ENCODE measurements at places on chromosomes 4 and X. TPM values are rescaled to one million over a fixed set of nuclear protein-coding genes. Genes with fewer than 3 reads are reported as not detected.
A peak's percentile ranks its signal among the peaks of the same experiment; 100 is the strongest.

- DNase-seq = no peak
- H3K4me1 ChIP-seq = no peaks in the 10 kb centered on the region
- H3K27ac ChIP-seq = no peak overlapping the region
- no peak overlapping the region for H3K4me3 ChIP-seq
- peaks cover 1% of the 10 kb centered on the region for H3K27me3 ChIP-seq
These were observed 84.1 kb downstream of the NHS start for GRCh38 chrX:17459008-17459611.

GRCh38 chrX:131840799-131841495 is 182.2 kb upstream of the STK26 start:
- DNase-seq = no peak
- no peaks in the 10 kb centered on the region for H3K27me3 ChIP-seq
- peaks cover 23% of the 10 kb centered on the region for H3K4me1 ChIP-seq

DNA sequence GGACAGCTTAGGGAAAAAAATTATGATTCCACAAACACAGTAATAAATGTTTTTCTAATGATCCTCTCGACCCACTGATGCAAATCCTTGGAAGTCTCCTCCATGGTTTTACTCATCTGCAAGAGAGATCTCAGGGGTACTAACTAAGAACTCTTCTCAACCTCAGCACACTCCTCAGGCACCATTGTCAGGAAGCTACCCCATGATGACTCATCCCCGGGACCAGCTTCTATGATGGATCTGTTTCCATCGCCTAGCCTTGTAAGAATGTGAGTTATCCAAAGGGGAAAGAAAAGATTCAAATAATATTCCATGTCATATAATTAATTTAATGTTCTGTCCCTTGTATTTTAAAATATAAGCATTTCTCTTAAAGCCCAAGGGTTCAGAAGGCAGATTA is 816.1 kb upstream of the IGFBP7 start:
- no peaks in the 10 kb centered on the region for H3K36me3 ChIP-seq
- no peaks in the 10 kb centered on the region for H3K27me3 ChIP-seq
- H3K4me3 ChIP-seq = no peak overlapping the region

GRCh38 chr4:84804136-84804535 is 162.4 kb downstream of the WDFY3 start:
- H3K36me3 ChIP-seq = peaks cover 38% of the 10 kb centered on the region
- H3K27me3 ChIP-seq = no peaks in the 10 kb centered on the region
- no peak for DNase-seq
- H3K4me1 ChIP-seq = no peaks in the 10 kb centered on the region

- H3K4me1 ChIP-seq = no peaks in the 10 kb centered on the region
- no peaks in the 10 kb centered on the region for H3K36me3 ChIP-seq
- H3K4me3 ChIP-seq = no peak overlapping the region
These were observed 102.1 kb downstream of the CPZ start for GRCh38 chr4:8694651-8695151.

DNA sequence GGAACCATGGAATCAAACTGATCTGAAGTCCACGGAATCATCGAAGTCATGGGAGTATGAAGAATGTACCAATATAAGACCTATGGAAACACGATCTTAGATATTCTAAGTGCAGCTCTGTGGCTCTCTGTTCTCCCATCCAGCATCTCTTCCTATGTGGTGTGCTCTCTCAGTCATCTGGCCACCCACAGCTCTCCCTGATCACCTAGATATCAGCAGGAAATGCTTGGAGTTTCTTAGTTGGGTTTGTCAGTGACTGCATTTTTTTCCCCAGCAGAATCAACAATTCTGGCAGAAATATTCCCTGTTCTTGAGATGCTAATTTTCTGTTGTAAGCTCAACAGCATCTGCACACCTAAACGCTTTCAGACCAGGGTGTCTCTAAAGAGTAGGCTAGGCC is 94.1 kb downstream of the GC start:
- no peaks in the 10 kb centered on the region for H3K36me3 ChIP-seq
- no peak overlapping the region for H3K4me3 ChIP-seq
- H3K27me3 ChIP-seq = no peaks in the 10 kb centered on the region
- H3K4me1 ChIP-seq = peaks cover 31% of the 10 kb centered on the region
- no peak overlapping the region for H3K27ac ChIP-seq
- no peak for DNase-seq

Gene USP27X
- 17.2 TPM for total RNA-seq

- H3K27ac ChIP-seq = no peak overlapping the region
- peaks cover 3% of the 10 kb centered on the region for H3K36me3 ChIP-seq
- H3K4me3 ChIP-seq = no peak overlapping the region
- DNase-seq = no peak
- H3K27me3 ChIP-seq = no peaks in the 10 kb centered on the region
These were observed 139.7 kb upstream of the MAP3K15 start for GRCh38 chrX:19655032-19655431.

Gene PAGE5
- total RNA-seq = not detected

GRCh38 chr4:97334348-97334747 is 808.9 kb downstream of the STPG2 start:
- no peak for DNase-seq
- H3K36me3 ChIP-seq = peaks cover 15% of the 10 kb centered on the region
- H3K27me3 ChIP-seq = no peaks in the 10 kb centered on the region
- H3K4me1 ChIP-seq = peaks cover 19% of the 10 kb centered on the region

Gene HTN3
- total RNA-seq = not detected

Gene CT45A10
- total RNA-seq = not detected

DNA sequence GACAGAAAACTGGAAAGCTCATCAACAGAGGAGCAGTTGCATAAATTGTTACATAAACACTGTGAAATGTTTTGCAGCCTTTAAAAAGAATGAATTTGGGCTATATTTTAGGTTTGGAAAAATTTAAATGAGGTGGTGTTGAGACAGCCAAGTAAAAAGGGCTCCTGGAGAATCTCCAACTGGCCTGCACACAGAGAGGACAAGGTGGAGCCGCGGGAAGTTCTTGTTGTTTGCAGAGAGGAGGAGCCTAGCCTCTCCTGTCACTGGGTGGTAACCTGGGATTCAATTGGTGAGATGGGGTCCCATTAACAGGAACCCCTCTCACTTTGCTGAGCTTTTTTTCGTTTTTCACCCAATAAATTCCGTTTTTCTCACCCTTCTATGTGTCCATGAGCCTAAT is 13.4 kb downstream of the GIMD1 start:
- no peaks in the 10 kb centered on the region for H3K27me3 ChIP-seq
- H3K36me3 ChIP-seq = no peaks in the 10 kb centered on the region
- no peak overlapping the region for H3K27ac ChIP-seq
- no peak for DNase-seq

DNA sequence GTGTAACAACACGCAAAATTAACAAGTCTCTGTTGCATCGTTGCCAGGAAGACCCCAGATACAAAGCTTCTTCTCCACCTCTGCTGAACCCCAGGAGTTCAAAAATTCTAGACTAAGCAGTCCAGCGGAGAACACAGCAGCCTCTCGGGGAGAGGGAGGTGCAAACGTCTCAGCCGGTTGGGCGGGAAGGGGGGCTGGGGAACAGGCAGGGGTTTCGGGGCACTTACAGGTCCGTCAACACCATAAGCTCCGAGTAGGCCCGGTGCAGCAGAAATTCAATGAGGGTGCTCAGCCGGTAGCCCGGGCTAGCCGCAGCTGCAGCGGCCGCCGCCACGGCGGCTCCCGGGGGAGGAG is 394 bp downstream of the MED14 start:
- H3K36me3 ChIP-seq = no peaks in the 10 kb centered on the region
- H3K27me3 ChIP-seq = no peaks in the 10 kb centered on the region
- H3K4me3 ChIP-seq = peak overlapping the region; percentile 83
- peaks cover 17% of the 10 kb centered on the region for H3K4me1 ChIP-seq

DNA sequence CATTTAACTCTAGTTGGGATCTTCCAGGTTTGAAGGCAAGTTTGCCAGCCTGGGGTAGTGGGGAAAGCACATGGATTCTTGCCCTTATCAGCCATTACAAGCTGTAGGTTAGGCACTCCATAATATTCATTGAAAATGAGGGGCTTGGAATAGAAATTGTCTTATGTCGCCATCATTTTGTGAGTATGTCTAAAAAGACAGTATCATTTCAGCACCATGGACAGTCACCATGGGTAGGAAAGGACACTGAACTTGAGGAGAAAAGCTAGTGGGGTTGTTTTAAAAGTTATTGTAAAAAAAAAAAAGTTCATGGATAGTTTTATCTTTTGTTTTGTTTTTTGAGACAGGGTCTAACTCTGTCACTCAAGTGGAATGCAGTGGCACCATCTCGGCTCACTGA is 356.1 kb downstream of the HNRNPD start:
- no peak for DNase-seq
- no peak overlapping the region for H3K4me3 ChIP-seq
- H3K27me3 ChIP-seq = peaks cover 10% of the 10 kb centered on the region
- no peak overlapping the region for H3K27ac ChIP-seq

DNA sequence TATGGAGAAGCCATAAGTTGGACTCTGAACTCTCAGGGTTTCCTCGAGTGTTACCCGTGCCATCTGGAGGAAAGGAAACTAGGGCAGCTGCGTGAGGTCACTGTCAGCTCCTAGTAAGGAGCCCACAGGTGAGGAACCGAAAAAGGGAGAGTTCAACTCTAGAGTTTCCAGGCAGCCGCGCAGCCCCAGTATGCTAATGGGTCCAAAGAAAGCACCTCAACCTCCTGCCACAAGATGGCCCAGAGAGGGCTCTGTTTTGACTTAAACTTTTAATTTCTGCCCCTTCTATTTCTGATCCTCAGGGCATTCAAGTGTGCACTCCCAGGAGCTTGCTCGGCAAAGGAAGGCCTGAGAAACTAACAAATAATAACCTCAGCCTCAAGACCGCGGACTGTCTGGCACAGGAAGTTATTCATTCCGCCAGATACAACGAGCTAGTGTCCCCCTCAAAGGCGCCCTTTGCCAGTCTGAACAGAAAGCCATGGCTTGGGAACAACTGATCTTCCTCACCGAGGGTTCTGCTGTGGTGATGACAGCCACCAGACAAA is 13.9 kb downstream of the SCARB2 start:
- peaks cover 55% of the 10 kb centered on the region for H3K4me1 ChIP-seq
- DNase-seq = no peak
- no peaks in the 10 kb centered on the region for H3K27me3 ChIP-seq
- no peak overlapping the region for H3K4me3 ChIP-seq
- peaks cover 4% of the 10 kb centered on the region for H3K36me3 ChIP-seq
- peak overlapping the region; percentile 87 for H3K27ac ChIP-seq

Gene DKK2
- 23.5 TPM for total RNA-seq

DNA sequence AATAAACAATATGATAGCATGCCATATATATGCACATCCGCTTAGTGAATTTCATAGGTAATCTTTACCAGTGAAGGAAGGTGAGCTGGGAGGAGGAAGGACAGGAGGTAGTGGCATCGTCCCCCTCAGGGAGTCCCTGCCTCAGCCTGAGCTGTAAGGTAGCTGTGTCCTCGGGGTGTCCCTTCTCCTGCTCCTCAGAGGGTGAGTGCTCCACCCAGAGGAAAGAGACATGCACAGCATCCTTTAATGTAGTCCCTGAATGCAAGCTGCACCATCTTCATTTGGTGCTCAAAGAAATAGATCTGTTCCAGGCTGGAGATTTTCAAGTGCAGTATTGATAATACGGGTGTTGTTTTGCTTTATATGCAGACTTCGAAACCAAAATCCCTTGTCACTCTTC is 330.4 kb upstream of the SFRP2 start:
- H3K4me3 ChIP-seq = no peak overlapping the region
- peaks cover 1% of the 10 kb centered on the region for H3K27me3 ChIP-seq
- H3K27ac ChIP-seq = no peak overlapping the region
- H3K36me3 ChIP-seq = no peaks in the 10 kb centered on the region
- DNase-seq = no peak

- DNase-seq = no peak
- H3K27ac ChIP-seq = no peak overlapping the region
- H3K27me3 ChIP-seq = peaks cover 99% of the 10 kb centered on the region
- peaks cover 14% of the 10 kb centered on the region for H3K4me1 ChIP-seq
- no peaks in the 10 kb centered on the region for H3K36me3 ChIP-seq
These were observed 2.8 kb upstream of the GSX2 start for GRCh38 chr4:54097152-54097551.

- no peak overlapping the region for H3K4me3 ChIP-seq
- no peaks in the 10 kb centered on the region for H3K27me3 ChIP-seq
- no peaks in the 10 kb centered on the region for H3K36me3 ChIP-seq
- DNase-seq = no peak
These were observed 66.1 kb upstream of the IL15 start for GRCh38 chr4:141570290-141570689.

GRCh38 chrX:67568769-67569168 is 24.9 kb downstream of the AR start:
- H3K27me3 ChIP-seq = no peaks in the 10 kb centered on the region
- DNase-seq = no peak
- H3K27ac ChIP-seq = no peak overlapping the region

Gene NDST4
- 0.09 TPM for total RNA-seq

DNA sequence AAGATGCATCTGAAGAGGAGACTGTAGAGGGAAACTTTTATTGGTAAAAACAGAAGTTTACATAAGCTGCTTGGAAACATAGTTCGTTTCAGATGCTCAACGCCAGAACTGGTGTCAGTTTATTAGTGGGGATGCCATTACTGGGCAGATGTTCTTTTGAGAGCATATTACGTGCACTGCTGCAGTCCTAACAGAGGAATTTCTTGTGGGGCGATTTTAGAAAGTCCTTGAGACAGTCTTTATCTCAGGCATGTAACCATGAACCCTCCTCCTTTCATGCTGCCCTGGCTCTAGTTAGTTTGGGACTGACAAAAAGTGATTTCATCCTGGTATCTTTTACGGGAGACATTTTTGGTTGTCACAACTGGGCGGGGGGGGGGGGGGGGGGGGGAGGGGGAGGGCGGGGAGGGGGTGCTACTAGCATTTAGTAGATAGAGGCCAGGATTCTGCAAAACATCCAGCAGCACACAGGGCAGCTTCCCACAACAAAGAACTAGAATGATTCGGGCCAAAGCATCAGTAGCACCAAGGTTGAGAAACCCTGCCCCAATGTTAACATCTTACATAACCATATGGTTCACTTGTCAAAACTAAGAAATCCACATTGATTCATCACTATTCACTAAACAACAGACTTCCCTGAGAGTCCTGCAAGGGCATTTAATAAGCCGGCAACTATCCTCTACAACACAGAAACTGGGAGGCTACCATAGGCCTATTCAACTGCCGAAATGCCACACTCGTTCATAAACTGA is 118.6 kb upstream of the FTHL17 start:
- no peak overlapping the region for H3K4me3 ChIP-seq
- no peak overlapping the region for H3K27ac ChIP-seq
- no peak for DNase-seq

Gene GAGE13
- not detected for total RNA-seq

Gene UGT8
- 1.6 TPM for total RNA-seq

GRCh38 chrX:41419082-41419481 is 28.1 kb upstream of the NYX start:
- no peak overlapping the region for H3K27ac ChIP-seq
- no peak for DNase-seq
- H3K4me3 ChIP-seq = no peak overlapping the region
- H3K27me3 ChIP-seq = no peaks in the 10 kb centered on the region
- H3K4me1 ChIP-seq = no peaks in the 10 kb centered on the region

- H3K27ac ChIP-seq = peak overlapping the region; percentile 94
- DNase-seq = no peak
- no peaks in the 10 kb centered on the region for H3K27me3 ChIP-seq
- no peak overlapping the region for H3K4me3 ChIP-seq
These were observed 369.6 kb downstream of the PCDH7 start for GRCh38 chr4:31089815-31090214.

- H3K36me3 ChIP-seq = no peaks in the 10 kb centered on the region
- H3K27me3 ChIP-seq = no peaks in the 10 kb centered on the region
- no peak for DNase-seq
- H3K4me1 ChIP-seq = peaks cover 15% of the 10 kb centered on the region
These were observed 178.3 kb downstream of the SNCA start for GRCh38 chr4:89658701-89659024.

Gene GAGE12J
- total RNA-seq = not detected

Gene TRPC3
- 0.34 TPM for total RNA-seq
